ENCODE measurements at places on chromosomes 4 and X.

DNA sequence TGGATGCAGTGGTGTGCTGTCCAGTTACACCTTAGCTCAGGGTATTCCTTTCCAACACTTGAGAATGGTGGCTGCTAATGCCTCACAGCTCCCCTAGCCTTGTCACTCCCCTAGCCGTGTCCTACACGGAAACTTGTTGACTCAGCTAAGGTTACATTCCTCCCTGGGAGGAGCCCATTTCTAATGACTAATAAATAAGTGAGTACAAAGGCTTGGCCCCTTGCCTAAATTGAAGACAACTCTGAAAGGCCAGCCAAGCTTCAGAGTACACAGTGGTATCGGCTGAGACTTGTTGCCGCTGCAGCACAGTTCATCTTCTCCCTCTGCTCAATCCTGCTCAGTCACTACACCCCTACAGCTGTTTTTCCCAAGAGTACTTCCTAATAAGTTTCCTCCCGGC, 21.2 kb upstream of the SLC25A31 start:
- DNase-seq, result no peak

DNA sequence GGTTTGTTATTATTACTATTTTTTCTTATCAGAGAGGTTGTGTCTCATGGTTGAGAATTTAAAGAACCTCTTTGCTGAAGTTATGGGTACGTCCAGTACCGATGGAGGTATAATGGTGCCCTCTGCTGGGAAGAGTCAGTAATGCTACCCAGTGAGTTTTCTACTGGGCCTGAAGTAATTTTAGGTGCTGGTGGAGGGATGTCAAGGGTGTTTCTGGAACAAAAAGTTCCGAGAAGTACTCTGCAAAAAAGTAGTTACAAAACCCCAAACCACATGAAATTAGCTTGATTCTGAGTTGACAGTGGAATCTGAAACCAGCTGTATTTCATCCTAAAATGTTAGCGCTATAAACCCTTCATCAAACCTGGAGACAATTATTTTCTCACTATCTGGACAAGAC, 102.5 kb upstream of the MID1 start:
- DNase-seq, result no peak

- DNase-seq, result no peak
Measured at GRCh38 chrX:12497832-12498591, 293.2 kb upstream of the PRPS2 start.

DNA sequence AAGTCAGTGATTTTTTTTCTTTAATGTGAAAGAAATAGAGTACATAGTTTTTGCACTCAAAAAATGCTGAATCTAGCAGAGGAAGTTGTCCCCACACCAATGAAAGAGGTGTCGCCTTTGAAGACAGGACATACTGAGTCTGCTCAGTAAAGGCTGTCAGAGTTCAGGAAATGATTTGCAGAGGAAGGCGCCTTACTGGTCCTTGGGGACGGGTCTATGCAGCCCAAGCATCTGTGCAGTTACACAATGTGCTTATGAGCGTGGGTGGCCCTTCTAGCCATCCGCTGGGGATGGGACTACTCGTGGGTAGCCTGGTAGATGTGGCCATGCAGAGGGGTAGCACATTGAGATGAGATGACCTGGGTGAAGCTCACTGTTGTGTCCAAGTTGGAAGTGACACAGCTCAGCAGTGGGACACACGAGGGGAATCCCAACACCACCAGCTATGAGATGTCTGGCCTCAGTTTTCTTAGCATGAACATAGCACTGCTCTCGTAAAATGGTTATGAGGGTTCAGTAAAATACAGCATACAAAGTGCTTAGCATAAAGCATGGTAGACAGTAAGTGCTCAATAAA, 116.5 kb upstream of the RBPJ start:
- DNase-seq, result no peak

DNA sequence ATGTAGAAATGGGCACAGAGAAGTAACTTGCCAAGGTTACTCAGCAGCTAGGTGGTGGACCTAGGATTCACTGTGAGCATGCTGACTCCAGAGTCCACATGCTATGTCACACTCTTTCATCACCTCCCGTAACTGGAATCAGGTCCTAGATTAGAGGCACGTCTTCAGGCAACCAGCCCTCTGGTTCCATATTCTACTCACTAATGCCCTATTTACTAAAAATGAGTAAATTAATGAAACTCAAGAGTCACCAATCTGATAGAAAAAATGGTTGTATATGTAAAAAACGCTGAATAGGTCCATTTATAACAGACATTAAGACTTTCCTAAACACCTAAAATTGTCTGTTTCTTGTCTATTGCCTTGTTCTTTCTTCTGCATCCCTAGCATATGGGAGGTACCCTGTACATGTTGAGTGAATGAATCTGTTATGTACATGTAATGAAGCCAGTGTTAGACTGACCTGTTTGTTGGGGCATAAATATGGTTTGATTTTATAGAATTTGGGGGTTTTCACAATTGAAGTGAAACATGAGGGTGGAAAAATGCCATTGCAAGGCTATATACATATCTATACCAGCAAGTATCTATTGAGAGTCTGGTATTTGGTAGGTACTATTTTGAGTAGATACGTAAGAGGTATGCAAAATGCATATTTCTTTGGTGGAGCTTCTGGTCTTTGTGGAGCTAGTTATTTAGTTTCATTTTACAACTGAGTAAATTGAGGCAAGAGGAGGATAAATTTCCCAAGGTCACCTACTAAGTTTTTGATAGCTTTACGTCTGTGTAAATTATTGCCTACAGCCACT, 7.5 kb upstream of the RUFY3 start:
- DNase-seq, result no peak

DNA sequence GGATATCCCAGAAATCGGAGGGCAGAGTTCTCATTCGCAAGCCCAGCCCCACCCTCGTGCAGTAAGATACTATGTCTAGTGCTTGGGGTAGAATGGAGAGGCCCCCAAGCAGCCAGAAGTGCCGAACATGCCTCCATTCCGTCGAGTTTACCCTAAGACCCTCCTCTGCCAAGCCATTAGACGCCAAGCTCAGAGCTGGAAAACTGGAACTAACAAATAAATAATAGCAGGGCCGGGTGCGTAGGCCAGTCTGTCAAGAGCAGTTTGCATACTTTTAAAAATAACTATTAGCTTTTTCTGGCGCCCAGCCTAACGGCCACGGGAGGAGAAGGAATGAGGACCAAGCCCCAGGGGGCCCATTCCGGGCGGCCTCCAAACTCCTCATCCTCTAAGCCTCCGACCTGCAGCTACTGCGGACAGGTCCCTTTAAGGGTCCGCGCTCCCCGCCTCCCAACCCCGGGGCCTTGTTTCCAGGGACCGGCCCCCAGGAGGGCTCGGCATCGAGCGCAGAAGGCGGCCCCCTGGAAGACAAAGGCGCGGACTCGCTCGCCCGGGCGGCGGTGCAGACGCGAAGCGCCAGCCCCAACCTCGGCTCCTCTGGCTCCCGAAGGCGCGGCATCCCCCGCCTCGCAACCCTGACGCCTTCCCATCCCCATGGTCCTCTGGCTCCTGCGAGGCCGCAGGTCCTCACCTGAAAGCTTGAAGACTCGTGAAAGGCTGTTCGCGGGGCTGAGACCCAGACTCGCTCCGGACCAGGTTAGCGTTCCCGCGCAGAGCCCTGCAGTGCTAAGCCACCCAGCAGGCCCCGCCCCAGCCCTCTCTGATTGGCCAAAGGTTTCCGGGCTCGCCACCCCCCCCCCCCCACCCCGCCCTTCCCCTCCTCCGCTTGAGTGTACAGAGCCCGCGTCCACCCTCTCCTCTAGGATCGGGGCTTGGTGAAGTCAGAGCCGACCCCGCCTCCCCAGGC, at the start of gene TMSB15A:
Gene TMSB15A, minus strand, starts transcription at position 765 of the 967 bp plus-strand sequence.
- DNase-seq, result no peak

GRCh38 chrX:150757371-150757770, 64.2 kb downstream of the MTMR1 start:
- no peak for DNase-seq

DNA sequence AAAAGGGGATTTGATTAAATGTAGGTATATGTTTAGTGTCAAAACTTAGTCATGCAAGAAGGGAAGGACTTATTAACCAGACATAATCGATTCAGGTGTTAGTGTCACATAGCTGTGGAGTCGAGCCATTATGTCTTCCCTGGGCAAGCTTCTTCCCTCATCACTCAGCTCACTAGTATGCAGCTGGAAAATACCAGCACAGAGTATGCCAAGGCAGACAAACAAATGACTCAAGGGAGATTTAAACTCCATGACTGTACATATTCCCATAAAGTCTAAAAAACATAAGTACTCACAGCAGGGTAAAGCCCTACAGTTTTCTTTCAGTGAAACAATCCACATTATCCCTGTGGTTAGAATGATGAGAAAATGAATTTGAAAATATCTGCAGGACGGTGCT, 304.5 kb downstream of the CBLL2 start:
- DNase-seq, result peak; percentile 49

DNA sequence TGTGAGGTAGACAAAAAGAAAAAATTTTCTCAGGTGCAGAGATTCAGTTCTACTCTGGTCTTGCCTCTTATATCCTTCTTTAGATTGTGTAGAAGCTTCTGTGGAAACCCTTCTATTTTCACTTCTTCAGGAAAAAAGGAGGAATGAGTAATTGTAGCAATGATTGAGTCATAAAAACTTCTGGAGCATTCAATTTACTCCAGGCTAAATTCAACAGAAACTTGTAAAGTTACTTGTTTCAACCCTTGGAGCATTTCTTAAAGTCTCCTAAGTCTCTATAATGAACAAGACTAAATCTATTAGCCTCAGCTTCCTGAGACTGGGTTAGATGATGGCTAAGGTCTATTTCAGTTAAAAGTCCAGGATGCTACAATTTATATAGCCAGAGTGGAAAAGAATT, 29.9 kb downstream of the BOD1L1 start:
- DNase-seq, result no peak

DNA sequence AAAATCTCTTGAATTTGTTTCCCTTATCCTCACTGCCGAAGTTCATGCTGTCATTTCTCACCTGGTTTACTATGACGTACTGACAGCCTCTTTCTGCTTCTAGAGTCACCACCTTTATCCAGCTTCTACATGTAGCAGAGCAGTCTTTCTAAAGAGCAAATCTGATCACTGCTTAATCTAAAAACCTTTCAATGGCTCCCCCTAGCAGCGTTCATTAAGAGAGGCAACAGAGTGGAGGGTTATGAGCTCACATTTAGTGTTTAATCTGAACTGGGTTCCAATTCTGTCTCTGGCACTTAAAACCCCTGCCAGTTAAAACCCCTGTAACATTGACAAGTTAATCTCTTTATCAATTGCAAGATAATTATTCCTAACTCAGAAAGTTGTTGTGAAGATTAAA, 4.4 kb downstream of the RBPJ start:
- no peak for DNase-seq

GRCh38 chr4:42167709-42168108, 15.3 kb upstream of the BEND4 start:
- DNase-seq, result no peak

DNA sequence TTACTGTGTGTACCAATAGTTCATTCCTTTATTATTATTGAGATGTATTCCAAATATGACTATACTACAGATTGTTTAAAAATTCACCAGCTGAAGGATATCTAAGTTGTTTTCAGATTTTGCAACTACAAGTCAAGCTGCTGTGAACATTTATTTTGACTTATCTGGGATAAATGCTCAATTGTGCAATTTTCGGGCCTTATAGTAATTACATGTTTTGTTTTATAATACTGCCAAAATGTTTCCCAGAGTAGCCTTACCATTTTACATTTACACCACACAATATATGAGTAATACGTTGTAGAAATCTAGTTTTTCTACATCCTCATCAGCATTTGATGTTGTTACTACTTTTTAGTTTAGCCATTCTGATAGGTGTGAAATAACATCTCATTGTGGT, 179.6 kb downstream of the ANTXR2 start:
- DNase-seq, result no peak

- DNase-seq, result no peak
Measured at GRCh38 chrX:10677490-10677889, 57.1 kb upstream of the MID1 start.

DNA sequence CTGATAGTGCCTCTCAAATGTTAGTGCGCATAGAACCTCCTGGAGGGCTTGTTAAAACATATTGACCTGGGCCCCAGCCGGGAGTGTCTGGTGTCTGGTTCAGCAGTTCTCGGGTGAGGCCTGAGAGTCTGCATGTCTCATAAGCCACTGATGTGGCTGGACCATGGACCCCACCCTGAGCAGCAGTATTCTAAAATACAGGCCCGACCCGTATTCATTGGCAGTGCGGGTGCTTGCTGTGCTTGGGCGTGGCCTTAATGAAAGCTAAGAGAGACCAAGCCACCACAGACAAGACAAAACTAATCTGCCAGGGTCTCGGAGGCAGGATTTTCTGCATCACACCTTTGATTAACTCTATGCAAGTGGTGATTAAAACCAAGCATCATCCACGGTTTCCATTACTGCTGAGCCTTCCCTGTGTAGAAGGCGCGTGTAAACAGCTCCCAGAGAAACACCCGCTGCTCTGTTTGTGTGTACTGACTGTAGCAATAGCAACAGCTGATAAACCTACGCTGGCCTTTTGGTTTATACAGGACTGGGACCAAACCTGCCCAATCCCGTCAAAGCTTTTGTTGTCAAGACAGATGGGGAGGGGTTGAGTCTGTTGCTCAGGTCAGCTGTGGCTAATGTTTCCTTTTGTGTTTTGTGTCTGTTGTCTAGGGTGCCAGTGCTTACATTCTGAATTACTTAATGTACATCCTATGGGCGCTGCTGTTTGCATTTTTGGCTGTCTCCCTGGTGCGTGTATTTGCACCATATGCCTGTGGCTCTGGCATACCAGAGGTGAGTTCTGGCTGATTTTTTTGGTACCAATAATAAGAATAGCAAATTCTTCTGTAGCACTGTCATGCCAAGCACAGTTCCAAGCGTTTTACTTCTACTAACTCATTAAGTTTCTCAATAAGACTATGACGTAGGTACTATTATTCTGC, 40.8 kb downstream of the CLCN4 start:
- no peak for DNase-seq

GRCh38 chr4:174120446-174121295, 162.8 kb downstream of the FBXO8 start:
- peak; percentile 54 for DNase-seq

GRCh38 chrX:40132751-40133150, 35.0 kb upstream of the BCOR start:
- no peak for DNase-seq

GRCh38 chr4:52545099-52546069, 113.7 kb downstream of the USP46 start:
- DNase-seq, result peak; percentile 25

GRCh38 chr4:117481742-117482141, 396.4 kb upstream of the TRAM1L1 start:
- DNase-seq, result peak; percentile 20

- no peak for DNase-seq
Measured at GRCh38 chrX:143570782-143571181, 53.5 kb upstream of the SPANXN3 start.

DNA sequence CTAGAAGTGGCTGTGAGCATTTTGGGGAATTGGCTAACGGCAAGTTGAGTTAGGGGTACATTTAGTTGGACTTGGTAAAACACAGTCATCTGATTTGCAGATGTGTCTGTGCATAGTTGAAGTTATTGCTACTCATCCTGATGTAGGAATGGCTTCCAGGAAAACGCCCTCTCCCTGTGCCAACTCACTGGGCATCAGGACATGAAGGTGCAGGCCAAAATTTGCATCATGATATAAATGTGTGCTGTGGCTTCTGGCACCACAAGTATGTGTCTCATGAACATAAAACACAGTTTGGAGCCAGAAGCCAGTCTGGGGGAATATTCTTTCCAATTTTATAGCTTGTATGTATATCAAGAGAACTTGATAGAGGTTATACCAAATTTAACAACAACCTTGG, 54.2 kb upstream of the CBR4 start:
- DNase-seq, result no peak

- no peak for DNase-seq
Measured at GRCh38 chr4:128601991-128602695, 207.4 kb upstream of the JADE1 start.
